NK-92 treated with Interleukin-12 subunit alpha and Interleukin-12 subunit beta, amount 100 ng/mL, for 24 hours (cell line): ENCODE measurements at places on chromosomes 16 and 17.

GRCh38 chr17:74087002-74087585 lies 116.4 kb upstream of the RPL38 start:
- DNase-seq, result no peak

DNA sequence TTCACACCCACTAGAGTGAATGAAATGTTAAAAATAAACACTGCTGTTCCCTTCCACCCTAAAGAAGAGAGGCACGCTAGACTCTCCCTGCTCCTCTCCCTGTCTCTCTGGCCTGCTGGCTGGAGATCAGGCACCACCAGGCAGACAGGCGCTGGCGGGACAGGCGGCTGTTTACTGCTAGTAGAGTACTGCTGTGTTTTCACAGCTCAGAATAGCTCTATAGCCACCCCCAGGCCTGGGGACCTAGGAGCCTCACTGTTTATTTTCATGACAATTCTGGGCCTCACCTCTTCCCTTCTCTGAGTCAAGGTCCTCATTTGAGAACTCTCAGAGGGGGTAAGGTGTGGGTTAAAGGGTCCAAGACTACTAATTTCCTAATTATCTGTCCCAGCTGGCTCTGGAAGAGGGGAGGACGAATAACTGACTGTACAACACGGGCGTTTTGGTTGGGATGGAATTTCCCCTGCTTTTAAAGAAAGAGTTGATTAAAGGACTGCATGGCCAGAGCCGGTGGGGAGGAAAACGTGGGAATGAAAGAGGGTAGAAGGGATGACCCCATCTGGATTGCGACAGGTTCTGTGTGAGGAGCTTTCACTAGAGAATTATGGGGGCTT lies 9.0 kb upstream of the G6PC1 start:
- DNase-seq, result no peak

GRCh38 chr16:66289986-66290385 lies 76.5 kb upstream of the CDH5 start:
- DNase-seq, result no peak

- no peak for DNase-seq
Observed at GRCh38 chr16:58832386-58832895, 98.3 kb upstream of the GOT2 start.

- no peak for DNase-seq
Observed at GRCh38 chr17:19538095-19539039, 4.7 kb downstream of the SLC47A1 start.

DNA sequence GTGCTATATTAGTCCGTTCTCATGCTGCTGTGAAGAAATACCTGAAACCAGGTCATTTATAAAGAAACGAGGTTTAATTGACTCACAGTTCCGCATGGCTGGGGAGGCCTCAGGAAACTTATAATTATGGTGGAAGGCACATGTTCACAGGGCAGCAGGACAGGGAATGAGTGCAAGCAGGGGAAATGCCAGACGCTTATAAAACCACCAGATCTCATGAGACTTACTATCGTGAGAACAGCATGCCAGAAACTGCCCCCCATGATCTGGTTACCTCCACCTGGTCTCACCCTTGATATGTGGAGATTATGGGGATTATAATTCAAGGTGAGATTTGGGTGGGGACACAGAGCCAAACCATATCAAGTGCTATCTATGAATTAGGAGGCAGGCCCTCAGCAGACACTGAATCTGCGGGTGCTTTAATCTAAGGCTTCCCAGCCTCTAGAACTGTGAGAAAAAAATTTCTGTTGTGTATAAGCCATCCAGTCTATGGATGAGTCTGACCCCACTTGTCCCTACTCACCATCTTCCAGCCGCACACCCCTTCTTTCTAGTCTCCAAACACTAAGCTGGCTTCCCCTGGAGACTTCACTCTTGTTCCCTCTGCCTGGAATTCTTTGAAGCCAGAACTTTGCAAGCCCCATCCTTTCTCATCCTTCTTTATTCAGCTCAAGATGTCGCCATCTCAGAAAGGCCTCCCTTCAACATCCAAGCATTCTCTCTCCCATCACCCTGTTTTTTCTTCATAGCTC lies 772 bp upstream of the NUP93 start:
- DNase-seq, result no peak

DNA sequence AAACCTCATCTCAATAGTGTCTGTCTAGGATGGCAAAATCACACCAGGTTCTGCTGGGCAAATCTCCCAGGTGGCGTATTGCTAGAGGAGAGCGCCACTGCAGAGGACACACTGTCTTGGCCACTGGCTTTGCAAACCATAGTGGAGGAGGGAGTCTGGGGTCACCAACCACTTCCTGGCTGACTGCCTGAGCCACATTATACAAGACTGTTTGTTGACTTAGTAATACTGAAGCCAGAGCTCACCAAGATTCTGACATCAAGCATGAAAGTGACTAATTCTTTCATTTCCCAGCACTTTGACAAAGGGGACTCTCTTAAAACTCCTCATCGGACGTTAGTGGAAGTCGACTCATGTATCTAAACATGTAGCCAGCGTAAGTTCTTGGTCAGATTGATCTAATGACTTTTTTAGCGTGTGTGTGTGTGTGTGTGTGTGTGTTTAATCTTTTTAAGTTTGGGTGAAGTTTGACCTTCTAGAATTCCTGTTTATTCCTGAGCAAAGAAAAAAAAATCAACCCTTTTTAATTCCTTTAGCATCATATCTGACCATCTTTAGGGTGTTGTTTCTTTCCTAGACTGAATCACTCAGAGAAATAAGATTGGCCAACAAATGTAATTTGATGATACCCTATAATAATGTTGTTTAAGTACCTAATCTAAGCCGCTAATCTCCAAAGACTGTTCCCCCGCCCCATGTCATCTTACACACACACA lies 13.7 kb downstream of the PITPNC1 start:
- peak; percentile 77 for DNase-seq

DNA sequence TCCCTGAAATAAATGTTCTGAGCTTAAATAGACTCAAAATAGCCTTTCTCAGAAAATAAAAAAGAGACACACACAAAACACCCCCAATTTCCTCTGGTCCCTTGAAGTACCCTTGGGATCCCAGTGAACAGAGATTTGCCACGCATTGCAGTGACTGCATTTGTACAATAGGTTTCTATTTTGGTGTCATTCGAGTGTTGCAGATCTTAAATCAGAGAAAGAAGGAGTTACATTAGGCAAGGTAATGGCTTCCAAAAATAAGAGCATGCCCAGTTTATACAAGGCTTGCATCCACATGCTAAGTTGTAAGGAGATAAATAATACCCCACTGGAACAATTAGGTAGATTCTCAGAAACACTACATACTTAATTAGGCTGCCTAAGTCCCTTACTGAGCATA lies 2.2 kb downstream of the TOX3 start:
- no peak for DNase-seq

GRCh38 chr17:10063730-10064241 lies 134.6 kb downstream of the GAS7 start:
- DNase-seq, result peak; percentile 35
